HS-27A (cell line): ENCODE measurements at places on chromosomes 16 and 17.

DNA sequence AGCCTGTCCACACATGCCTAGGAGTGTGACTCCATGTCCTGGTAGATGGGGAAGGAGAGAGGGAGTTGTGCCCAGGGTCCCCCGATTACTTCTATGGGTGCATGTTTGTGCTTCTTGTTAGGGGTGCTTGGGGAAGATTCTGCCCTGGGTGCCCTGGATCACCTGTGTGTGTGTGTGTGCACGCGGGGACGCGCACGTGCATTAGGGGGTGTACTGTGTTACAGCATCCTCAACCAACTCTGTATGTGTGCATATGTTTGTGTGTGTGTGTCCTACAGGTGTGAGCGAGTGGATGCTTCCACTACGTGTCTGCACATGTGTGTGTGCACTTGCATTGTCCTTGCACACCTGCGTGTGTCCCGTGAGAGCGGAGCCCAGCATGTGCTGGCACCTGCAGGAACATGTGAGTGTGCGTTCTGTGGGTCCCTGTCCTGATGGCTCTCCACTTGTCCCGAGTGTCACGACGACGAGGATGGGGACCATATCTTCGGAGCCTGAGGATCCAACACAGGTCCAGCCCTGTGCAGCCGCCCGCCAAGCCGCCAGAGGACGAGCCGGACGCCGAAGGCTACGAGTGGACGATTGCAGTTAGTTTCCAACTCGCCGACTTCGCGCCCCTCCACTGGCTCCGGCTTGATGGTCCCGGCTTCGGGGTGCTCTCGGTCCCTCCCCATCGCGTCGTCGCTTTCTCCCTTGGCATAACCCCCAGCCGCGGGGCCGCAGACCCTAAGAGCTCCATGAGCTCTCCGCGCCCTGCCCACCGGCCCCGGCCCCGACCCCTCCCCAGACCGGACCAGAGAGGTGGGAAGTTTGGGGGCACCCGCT lies 6.0 kb upstream of the TBC1D3B start:
- DNase-seq, result no peak

DNA sequence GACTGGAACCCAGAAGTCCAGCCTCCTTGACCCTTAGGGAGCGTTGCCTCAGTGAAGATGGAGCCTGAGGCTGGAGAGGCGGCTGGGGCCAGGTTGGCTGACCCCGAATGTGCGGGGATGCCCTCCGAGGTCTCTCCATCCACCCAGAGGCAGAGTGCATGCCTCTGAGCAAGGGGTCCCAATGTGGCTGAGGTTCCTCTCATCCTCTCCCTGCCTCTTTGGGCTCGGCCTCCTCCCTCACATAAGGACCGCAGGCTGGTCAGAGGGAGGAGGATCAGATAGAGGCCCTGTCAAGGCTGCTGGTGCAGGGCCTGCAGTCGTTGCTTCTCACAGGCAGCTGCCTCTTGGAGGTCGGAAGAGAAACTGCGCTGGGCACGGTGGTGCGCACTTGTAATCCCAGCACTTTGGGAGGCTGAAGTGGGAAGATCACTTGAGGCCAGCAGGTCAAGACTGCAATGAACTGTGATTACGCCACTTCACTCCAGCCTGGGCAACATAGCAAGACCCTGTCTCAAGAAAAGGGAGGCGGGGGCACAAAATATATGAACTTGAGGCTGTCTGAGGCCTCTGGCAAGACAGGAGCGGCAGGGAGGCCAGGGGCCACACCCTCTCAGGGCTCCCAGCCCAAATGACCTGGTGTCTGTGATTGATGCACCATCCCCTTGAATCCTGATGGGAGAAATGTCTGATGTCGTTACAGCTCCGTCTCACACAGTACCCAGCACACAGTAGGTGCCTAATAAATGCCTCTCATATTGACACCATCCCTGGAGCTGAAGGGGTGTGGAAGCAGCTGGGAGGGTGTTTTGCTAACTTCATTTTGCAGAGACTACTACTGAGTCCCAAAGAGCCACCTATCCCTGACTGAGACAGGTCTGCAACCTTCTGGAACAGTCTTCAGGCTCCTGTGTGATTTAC lies 220.1 kb upstream of the GSE1 start:
- DNase-seq, result no peak

DNA sequence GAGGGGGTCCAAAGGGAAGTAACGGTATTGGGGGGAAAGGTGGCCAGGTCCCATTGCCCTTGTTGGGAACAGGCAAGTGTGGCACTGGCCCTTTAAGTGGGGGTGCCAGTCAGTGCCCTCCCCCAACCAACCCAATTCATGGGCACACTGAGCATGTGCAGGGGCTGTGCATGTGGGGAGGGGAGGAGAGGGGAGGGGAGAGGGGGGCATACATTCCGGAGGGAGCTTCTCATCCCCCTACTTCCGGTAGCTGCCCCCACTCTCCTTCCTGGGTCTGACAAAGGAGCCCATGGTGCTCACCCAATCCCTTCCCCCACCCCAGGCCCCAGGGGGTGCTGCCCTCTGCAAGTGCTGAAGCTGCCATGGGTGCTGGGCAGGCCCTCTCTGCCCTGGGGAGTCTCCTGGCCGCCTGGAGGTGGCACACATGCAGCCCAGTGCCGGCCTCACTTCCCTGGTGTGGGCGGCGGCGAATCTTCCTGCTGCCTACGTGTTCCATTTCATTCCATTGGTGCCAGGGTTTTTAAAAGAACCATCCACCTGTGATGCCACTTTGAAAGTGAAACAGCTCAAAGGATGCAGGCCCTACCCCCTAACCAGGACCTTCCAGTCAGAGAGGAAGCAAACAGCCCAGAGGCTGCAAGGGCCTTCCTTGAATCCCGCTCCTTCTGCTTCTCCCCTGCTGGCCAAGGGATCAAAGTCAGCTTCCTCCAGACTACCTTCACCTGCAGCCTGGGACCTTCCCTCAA lies 11.0 kb downstream of the HEXIM2 start:
- no peak for DNase-seq

DNA sequence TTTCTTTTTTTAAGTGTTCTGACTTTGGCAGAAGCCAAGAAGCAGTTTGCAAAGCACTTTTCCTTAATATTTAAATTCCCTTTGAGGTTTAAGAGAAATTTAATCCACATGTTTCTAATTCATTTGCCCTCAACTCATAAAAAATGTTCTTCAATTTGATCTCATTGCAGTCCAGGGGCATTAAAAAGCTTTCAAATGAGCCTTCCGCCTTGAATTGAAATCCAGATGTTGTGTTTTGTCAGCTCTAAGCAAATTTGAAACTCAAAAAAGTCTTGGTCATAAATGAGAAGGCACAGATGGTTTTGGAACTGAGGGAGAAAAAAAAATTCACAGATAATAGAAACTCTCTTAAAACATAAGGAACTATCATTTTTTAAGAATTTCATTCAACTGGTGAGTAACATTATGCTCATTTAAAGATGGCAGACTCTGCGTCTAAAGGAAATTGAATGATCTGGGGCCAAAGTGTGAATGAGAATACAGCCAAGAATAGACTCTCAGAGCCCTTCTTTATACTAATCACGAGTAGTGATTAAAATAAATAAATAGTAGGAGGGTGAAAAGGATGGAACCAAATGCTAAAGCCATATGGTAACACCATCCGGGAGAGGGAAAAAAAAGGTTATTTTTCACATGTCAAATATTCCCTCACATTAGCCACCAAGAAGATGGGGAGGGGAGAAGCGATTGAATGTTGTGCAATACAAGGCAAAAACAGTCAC lies 1304.7 kb downstream of the CDH8 start:
- DNase-seq, result no peak

DNA sequence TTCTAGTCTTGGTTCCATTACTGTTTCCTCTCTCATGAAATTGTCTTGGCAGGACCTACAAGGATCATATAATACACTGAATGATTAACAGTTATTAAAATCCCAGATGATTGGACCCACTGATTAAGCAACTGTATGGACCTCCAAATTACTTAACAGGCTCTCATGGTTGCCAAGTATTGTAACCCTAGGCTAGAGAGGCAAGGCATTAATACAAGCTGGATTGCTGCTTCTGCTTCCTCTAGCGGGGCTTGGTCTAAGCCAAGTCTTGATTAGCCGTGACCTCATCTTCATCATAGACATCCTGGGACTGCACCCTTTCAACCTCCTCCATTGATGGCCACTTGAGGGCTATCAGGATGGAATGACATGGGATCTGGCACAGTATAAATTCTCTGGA lies 46.9 kb downstream of the SYCE1L start:
- no peak for DNase-seq

DNA sequence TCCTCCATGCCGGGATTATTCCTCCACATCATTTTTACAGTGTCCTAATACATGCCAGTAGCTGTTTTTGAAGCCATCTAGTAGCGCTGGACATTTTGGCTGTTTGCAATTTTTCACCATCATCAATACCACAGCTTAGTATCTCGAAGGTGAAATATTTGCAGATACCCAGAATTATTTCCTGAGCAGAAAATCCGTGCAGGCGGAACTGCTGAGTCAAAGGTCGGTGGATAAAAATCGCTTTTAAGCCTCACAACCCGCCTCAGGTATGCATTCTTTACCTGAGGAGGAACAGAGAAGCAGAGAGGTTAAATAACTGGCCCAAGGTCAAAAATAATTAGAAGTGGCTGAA lies 584 bp upstream of the TNRC6A start:
- no peak for DNase-seq

- no peak for DNase-seq
Observed at GRCh38 chr17:34781571-34782108, 179.6 kb downstream of the CCT6B start.

GRCh38 chr16:88058817-88059216 lies 107.6 kb downstream of the BANP start:
- DNase-seq, result no peak

GRCh38 chr16:12245921-12246720 lies 269.6 kb downstream of the SNX29 start:
- no peak for DNase-seq

GRCh38 chr16:76464955-76465620 lies 187.9 kb downstream of the CNTNAP4 start:
- DNase-seq, result no peak

DNA sequence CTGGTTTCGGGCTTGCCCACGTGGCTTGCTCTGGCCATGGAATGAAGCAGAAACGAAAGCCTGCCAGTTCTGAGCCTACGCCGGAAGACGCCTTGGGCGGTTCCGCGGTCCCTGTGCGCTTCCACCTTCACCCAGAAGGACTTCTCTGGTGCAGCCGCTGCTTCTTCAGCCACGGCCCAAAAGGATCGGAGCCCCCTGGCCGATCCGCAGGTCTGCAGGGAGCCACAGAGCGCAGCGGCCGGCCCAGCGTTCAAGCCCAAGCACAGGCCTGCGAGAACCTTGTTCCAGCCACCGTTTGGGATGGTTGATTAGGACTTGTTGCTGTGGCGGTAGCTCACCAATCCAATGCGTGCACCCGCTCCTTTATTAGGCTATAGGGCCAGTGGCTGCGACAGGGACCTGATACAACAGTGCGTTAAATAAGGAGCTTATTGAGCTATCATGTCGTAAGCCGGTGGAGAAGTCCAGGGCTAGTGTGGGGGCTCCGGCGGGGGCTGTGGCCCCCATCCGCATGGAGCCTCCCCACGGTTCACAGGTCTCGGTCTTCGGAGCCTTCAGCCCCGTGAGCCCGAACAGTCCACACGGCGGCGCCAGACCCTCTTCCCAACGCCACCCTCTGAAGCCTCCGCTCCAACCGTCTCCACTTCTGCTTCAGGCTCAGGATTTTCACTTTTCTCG lies 10.2 kb upstream of the MPP2 start:
- no peak for DNase-seq

DNA sequence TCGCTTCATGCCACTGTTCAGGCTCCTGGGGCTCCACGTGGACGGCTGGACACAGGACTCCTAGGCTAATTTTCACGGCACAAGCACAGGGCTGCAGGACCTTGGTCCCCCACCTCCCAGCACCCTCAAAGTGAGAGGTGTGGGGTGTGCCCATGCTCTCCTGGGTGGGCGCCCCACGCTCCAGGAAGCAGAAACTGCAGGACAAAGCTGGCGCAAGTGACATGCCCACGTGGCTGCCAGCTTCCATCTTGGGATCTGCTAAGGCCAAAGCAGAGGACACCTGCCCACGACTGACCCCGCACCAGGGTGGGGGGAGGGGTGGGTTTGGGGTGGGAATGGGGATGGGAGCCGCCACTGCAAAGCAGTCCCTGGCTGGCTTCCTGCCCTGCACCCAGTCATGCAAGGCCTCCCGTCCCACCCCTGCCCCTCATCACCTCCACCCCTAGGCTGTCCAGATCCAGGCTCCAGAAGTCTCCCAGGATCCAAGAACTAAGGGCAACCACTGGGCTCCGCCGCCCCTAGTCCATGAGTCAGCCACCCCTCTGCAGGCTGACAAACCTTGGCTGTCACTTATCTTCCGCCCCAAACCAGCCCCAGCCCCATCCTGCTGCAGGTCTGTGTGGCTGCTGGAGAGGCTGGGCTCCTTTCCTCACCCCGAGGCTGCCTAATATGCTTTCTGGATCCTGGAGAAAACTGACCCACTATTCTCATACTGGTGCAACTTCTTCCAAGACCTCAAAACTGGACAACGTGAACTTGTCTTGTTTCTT lies 11.1 kb downstream of the USP6 start:
- no peak for DNase-seq
